ENCODE measurements at places on chromosomes 6 and 20. TPM values are rescaled to one million over a fixed set of nuclear protein-coding genes. Genes with fewer than 3 reads are reported as not detected.

GRCh38 chr6:123802697-123803503 is 765 bp upstream of the NKAIN2 start:
- peak; percentile 64 for DNase-seq

GRCh38 chr20:13625304-13625979 is 13.3 kb downstream of the TASP1 start:
- DNase-seq: no peak

- peak; percentile 44 for DNase-seq
Measured at GRCh38 chr6:46023216-46023915, 7.7 kb upstream of the CLIC5 start.

GRCh38 chr6:435441-436307 is 44.1 kb downstream of the IRF4 start:
- no peak for DNase-seq

Gene ZNF292
- 11.3 TPM for total RNA-seq

DNA sequence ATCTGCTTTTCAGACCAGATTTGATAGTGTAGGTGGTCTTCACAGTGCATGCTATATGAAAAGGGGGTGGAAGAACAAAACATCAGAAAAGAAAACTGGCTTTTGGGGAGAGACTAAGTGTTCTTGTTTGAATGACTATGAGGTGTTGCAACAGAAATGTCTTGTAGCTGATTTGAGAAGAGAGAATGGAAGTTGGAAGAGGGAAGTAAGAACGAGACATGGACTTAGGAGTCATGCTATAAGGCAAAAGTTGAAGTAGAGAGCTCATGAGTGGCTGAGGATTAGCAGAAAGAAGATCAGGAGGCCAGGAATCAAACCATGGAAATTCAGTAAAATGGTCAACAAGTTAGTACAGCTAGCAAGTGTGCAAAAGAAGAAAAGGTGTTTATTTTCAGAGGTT is 32.1 kb downstream of the FNDC1 start:
- no peak for DNase-seq

GRCh38 chr20:62740286-62741141 is 31.9 kb downstream of the NTSR1 start:
- DNase-seq: no peak

DNA sequence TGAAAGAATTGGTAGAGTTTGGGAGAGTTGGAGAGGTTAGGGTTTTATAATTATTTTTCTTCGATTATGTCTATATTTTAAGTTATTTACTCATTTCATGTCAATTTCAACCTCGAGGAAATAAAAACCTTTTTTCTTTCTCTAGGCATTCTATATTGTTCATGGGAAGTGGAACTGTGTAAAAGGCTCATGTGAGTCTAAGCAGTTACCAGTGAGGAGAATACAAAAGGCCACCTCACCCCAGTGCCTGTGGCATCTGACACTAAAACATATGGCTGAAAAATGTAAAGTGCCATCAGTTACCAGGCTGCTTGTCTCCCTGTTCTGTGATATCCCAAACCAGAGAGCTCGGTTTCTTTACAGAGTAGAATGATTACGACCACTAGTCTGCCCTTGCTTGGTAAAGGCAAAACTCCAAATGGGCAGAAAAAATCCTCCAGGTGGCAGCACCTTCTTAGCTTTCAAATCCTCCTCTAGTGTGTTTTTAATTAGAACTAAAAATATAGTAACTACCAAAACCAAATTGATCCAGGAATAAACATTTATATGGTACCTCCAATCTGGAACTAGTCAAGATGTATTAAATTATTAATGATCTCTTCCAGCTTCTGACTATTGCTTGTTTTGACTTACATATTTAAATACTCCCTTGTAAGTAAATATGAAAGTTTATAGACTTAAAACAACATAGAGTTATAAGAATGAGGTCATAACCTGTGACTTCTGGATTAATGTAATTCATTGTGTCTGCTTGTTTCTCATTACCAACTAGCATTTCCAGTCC is 122.6 kb upstream of the MCHR2 start:
- peak; percentile 82 for DNase-seq

DNA sequence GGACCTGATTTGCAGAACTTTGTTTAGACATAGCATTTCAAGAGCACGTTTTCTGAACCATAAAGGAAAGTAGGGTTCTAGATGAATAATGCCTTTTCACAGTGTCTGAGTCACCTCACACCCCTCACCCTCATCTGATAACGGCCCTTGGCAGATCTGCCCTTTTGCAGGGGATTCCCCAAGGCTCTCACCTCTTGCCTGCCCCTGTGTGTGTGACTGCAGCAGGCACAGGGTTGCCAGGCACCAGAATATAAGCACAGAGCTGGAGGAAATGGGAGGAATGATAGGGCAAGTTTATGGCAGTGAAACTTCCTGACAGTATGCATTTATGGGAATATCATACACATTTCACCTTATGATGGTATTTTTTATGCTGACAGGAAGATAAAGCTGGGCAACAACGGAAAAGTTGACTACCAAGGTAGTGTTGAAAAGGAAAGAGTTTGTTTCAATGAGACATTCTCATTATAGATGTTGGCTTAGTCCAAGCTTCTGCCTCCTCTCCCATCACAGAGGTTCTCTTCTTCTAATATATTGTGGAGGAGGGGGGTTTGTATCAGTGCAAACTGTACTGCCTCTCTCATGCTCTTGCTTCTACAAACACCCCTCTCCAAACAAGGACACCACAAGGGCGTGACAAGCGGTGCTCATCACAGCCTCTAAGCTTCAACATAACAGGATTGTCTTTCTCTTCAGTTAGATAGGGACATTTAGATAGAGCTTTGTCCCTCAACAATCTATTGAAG is 101.5 kb upstream of the BACH2 start:
- peak; percentile 96 for DNase-seq

Gene EEF1A2
- total RNA-seq: 14.8 TPM

- DNase-seq: no peak
Measured at GRCh38 chr6:29755295-29755871, 32.1 kb downstream of the HLA-F start.

Gene CPNE5
- total RNA-seq: 5.7 TPM

Gene IER3
- 148 TPM for total RNA-seq

GRCh38 chr6:20879121-20879520 is 344.9 kb downstream of the CDKAL1 start:
- no peak for DNase-seq

Gene PGK2
- total RNA-seq: not detected

Gene EDEM2
- total RNA-seq: 76.3 TPM

Gene OPRM1
- total RNA-seq: not detected

- DNase-seq: no peak
Measured at GRCh38 chr6:34028691-34029360, 117.1 kb downstream of the GRM4 start.
